Suppressor macrophage treated with lipopolysaccharide for 4 hours (primary cell): ENCODE measurements at places on chromosomes 7 and 10.
A peak's percentile ranks its signal among the peaks of the same experiment; 100 is the strongest.

DNA sequence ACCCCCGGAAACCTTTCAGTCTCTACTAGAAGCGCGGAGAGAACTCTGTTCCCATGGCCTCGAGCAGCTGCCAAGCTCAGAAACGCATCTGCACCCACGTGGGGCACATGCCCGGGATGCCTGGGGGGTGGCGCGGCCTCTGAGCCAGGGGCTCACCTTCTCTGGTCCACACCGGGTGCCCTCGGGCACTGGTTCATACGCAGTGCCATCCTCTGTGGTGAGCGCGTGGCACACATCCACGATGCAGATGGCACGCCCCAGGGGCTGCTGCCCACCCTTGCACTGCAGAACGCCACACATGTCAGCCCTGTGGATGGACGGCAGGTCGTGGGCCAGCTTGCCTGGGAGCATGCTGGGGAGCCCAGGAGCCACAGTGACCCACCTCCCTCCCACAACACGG lies 6.5 kb downstream of the ADAM8 start:
- DNase-seq = no peak

- no peak for DNase-seq
Measured at GRCh38 chr7:156196649-156197048, 384.4 kb upstream of the SHH start.

DNA sequence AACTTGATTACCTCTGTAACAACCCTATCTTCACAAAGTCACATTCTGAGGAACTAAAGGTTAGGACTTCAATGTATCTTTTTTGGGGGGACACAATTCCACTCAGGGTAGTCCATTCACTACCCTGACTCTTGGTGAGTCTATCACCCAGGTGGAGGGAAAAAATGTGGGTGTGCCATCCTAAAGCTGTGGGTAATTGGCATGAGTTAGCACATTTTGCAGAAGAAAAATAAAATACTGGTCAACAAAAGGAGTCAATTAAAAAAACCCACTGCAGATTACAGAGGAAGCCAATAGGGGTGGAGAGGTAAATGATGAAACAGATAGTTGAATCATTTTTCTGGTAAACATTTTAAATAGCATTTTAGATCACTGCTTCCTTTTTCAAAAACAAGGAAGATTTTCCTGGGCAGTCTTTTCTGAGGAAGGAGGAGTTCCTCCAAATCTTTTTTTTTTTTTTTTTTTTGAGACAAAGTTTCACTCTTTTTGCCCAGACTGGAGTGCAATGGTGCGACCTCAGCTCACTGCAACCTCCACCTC lies 5.1 kb upstream of the BLVRA start:
- DNase-seq = peak; percentile 77

GRCh38 chr10:3774018-3774813 lies 10.8 kb downstream of the KLF6 start:
- no peak for DNase-seq

DNA sequence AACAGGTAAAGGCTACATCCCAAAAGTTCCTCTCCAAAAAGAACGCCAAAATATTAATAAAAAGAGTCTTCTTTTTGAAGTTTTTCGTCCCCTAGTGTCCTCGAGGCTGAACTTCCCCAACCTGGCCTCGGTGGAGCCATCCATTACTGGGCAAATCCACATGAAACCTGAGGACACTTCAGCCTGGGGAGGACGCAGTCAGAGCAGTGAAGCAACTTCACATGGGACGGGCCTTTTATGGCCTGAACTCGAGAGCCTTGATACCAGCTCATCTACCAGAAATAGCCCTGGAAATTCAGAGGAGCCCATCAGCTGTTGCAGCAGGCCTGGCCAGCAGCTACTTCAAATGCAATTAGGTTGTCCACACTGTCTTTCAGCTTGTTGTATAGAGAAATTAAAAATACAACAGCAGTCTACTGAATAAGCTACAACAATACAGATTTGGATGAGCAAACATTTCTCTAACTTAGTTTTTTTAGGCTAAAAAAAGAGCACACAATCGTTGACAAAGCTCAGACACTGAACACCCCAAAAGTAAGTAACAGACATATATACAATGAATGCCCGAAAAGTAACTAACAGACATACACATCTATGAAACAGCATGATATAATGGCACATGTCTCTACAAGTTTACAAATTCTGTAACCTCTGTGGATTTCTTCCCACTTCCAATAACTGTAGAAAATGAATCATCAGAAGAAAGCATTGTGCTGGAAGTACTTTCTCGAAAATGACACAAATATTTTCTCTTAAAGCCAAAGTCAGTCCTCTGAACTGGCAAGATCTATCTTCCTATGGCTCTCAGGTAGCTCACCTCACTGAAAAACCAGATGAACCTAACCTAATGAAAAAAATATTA lies at the start of gene SVIL:
TSS of gene SVIL (minus strand) at position 208 of the 862 bp plus-strand sequence. CDS start 79,913 bp downstream, outside the sequence.
- peak; percentile 69 for DNase-seq

GRCh38 chr7:104978460-104978859 lies 35.5 kb upstream of the KMT2E start:
- DNase-seq = no peak

- peak; percentile 91 for DNase-seq
Measured at GRCh38 chr7:38321515-38321944, 48.1 kb upstream of the TARP start.
